Stimulated activated CD8-positive, alpha-beta memory T cell treated with anti-CD3 and anti-CD28 coated beads, Interleukin-7, amount 100 ng/mL, for 24 hours (primary cell): ENCODE measurements at places on chromosomes 4 and X.

- DNase-seq, result no peak
Observed at GRCh38 chr4:7464259-7464655, 29.5 kb upstream of the PSAPL1 start.

DNA sequence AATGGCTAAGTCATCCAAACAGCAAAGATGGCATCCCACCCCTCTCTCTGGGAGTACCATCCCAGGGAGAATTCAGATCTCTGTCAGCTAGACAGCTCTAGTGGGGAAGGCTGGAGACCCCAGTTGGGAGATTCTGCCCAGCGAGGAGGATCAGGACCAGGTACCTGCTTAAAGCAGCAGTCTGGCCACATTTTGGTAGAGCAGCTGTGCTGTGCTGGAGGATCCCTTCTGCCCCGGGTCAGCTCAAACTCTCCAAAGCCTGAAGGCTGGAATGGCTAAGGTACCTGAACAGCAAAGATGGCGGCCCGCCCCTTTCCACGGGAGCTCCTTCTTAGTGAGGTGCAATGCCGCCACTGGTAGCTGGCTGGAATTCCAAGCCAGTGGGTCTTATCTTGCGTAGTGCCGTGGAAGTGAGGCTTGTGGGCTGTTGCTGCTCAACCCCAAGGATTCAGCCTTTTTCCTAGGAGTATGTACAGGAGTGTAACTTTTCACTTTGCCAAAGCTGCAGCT lies 40.1 kb downstream of the SATL1 start:
- DNase-seq, result no peak

GRCh38 chr4:176413171-176413570 lies 93.4 kb downstream of the SPCS3 start:
- DNase-seq, result no peak

- DNase-seq, result no peak
Observed at GRCh38 chr4:11548597-11549082, 119.9 kb upstream of the HS3ST1 start.

DNA sequence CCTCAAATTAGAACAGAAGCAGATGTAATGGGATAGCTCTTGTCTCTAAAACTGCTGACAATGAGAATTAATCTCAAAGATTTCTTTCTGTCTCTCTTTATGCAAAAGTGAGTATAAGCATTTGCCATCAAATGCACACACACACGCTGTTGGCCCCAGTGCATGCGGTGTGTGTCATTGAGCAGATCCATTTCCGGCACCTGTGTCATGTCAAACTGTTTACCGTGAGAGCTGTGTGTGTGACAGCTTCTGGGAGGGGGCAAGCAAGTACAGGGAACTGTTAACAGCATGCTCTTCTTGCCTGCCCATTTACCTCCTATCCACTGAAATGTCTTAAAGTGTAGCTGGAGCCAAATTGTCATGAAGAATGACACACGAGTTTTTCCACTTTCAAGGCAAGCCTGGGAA lies 297.9 kb upstream of the FAT4 start:
- no peak for DNase-seq

DNA sequence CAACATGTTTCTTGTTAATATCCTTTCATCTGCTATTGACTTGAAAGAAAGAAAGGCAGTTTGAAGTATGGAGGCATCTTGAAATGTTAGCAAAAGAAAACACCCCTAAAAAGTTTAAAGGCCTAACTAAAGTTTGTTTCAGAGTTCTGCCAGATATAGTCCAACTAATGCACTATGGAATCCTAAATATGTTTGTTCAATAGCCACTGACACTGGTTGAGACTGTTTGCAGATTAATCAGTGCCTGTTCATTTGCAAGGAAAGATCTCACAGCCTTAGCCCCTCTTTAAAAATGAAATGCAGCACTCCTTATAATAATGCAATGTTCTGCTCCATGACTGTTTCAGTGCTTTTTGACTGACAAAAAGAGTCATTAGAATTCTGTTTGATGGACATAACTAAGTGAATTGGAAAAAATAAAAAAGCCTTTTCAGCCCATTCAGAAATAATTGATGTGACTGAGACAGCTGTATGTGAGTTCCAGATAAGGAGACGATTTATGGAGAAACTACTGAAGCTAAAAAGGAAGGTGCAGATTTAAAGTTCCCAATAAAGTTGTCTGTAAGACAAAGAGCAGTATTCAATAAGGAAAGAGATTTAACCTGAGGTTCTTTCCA lies 192.0 kb downstream of the PCDH7 start:
- no peak for DNase-seq

DNA sequence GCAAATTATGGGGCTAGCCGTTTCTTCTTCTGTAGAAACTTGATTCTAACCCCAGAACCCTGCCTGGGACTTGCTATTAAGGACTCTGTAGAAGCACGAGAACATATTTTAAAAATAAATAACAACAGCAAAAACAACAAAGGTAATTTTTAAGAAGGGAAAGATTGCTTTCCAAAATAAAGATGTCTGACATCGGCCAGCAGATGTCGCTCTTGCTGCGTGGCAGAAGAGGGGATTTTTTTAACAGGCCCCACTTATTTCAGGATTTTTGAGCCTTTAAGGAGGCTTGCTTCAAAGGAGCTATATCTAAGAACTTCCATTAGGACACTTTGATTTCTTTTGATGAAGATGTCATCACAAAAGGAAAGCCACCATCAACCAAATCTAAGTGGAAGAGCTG lies 62.8 kb upstream of the EGFL6 start:
- DNase-seq, result peak; percentile 7

- DNase-seq, result no peak
Observed at GRCh38 chr4:140174543-140174942, 20.6 kb upstream of the MAML3 start.

- DNase-seq, result no peak
Observed at GRCh38 chrX:110691446-110691845, 104.2 kb downstream of the CHRDL1 start.

GRCh38 chr4:6250235-6250983 lies 19.2 kb upstream of the WFS1 start:
- no peak for DNase-seq

DNA sequence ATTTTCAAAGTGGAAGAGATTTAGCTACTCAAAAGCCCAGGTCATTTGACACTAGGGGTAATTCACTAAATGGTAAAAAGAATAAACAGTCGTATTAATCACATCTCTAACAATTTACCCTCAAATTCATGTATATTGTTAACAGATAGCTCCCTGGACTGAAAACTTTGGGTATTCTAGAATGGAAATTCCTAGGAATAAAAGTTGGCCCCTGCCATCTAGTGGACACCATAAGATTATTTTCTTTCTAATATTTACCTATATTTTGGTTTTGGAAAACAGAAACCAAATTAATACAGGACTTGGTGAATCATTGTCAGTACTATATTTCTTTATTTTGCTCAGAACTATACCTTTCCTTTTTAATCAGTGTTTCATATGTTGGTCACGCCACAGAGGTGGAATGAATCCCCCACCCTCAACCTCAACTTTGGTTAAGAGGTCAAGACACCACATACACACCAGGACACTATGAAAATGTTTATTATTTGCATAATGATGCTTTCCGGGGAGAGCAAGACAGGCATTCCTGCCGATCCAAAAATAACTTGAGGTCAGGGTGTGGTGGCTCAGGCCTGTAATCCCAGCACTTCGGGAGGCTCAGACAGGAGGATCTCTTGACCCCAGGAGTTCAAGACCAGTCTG lies 96.2 kb upstream of the APOOL start:
- DNase-seq, result no peak

GRCh38 chr4:139902321-139903320 lies 237.0 kb downstream of the MGST2 start:
- DNase-seq, result no peak

GRCh38 chr4:184345573-184345922 lies 127.9 kb upstream of the ENPP6 start:
- DNase-seq, result no peak

- no peak for DNase-seq
Observed at GRCh38 chr4:19992471-19993093, 259.1 kb upstream of the SLIT2 start.

DNA sequence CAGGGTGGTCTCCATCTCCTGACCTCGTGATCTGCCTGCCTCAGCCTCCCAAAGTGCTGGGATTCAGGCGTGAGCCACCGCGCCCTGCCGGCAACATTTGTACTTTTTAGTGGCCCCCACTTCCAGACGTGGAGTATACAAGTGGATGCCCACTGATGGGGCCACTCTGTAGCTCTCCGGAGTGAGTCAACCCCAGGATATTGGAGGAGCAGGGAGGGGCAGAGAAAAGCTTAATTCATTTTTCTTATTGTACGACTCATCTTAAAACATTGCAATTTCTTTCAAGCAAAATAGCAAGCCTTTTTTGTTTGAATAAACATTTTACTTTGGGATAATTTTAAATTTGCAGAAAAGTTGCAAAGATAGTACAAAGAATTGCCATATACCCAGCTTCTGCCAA lies 34.6 kb downstream of the FAM9C start:
- DNase-seq, result no peak

DNA sequence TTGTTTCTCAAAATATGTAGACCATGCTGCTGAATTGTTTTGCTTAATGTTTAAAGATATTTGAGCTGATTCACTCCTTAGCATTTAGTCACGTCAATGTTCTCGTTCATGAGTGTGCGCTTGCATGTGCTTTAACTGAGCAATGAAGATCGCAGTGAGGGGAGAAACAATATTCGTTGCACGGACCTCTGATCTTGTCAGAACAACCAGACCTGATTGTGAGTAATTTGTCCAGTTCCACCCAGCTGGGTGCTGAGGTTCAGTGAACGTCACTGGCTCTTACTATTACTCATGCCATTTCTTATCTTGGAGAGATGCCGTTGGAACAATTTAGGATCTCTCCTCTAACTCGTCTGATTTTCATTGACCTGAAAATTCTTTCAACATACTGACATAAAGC lies 15.0 kb upstream of the PRKX start:
- DNase-seq, result no peak

- DNase-seq, result no peak
Observed at GRCh38 chrX:39877905-39878304, 219.9 kb downstream of the BCOR start.

GRCh38 chr4:6889101-6889735 lies 20.4 kb upstream of the TBC1D14 start:
- DNase-seq, result no peak

DNA sequence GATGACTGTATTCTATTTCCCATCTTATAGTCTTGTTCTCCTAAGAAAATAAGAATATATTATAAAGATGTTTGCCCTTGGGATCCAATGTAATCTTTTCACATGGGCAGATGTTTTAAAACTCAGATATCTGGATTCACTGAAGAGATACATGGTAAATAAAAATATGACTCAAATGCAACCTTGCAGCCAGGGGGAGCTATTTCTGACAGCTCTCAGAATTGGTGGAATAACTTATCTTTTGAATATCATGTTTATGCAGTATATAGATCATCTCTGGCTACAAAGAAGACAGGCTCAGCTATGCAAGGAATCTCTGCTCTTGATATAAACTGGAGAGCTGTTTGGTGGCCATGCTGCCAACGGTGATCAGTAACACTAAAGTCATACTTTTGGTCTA lies 274.7 kb downstream of the GLUD2 start:
- DNase-seq, result no peak

DNA sequence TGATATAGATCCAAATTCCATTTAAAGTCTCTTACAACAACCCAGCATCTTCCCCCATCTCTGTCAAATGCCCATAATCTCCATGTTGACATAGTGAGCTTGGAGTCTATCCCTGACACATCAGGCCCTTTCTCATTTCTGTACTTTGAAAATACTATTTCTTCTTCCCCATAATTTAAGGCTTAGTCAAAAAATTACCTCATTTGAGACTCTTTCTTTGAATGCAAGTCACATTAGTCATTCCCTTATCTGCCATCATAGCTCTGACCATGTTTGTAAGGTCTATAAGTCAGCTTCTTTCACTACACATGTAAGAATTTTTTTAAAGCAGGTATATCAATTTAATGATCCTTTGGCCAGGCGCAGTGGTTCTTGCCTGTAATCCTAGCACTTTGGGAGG lies 99.9 kb downstream of the DDX60 start:
- DNase-seq, result no peak

DNA sequence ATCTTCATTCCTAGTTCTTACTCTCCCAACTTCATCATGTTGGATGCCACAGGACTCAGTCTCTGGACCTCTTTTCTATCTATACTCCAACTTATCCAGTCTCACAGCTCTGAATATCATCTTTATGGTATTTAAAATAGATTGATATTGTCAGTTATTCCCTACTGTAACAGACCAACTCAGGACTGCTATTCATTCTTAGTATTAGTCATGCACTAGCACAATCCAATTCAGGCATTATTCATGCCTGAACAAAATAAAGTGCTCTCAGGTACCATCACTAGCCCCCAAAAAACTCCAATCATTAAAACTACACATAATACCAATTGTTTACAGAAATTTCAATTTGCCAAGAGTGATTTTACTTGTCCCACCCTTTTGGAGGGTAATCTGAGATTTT lies 37.7 kb downstream of the FRYL start:
- DNase-seq, result no peak

- DNase-seq, result no peak
Observed at GRCh38 chrX:10341309-10341708, 184.5 kb downstream of the CLCN4 start.

DNA sequence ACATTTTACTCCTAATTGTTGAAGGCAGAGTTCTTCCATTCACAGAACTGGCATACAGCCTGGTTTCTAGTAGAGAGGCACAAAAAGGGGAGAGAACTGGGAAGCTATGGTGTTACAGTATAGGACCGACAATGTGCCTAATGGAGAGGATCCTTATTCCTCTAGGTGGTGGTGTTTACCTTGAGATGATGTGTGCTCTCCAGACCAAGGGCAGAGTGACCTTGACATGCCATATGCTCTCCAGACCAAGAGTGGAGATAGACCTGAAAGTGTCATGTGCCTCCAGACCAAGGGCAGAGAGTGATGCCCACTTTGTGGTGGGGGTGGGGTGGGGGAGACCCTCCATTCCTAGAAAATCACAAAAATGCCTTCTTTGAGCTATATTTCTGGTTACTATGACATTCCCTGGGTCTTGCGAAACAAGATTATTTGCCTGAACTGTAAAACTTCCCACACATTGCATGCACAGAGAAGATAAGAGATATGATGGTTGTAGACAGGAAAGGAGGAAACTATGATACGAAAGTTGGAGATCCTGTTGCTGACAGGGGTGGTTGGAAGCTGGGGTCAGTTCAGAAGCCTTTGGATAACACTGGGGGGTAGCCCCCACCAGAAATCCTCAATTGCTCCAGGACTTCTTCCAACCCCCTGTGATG lies 119.7 kb downstream of the TEX13C start:
- no peak for DNase-seq

- DNase-seq, result no peak
Observed at GRCh38 chr4:125714845-125715244, 400.1 kb downstream of the FAT4 start.

- no peak for DNase-seq
Observed at GRCh38 chr4:6627832-6628231, 12.7 kb upstream of the MRFAP1 start.

DNA sequence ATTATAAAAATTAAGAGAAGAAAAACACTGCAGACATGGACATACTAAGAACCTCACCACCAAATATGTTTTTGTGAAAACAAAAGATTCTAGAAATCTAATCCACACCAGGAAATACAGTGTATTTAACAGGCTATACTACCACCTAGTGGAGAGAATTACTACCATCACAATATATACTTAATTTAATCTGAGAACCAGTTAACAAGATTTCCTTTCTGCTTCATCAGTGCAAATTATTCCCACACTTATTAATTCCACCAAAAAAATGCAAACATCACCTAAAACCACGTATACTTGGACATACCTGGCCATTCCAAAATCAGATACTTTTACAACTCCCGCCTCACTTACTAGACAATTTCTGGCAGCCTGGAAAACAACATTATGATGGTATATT lies 7.0 kb upstream of the TXK start:
- no peak for DNase-seq

- DNase-seq, result no peak
Observed at GRCh38 chrX:52608961-52609360, 45.7 kb downstream of the SSX7 start.
